ENCODE measurements at places on chromosomes 5 and 9.

- DNase-seq, result peak; percentile 8
Observed at GRCh38 chr5:136622747-136623146, 257.4 kb upstream of the TRPC7 start.

DNA sequence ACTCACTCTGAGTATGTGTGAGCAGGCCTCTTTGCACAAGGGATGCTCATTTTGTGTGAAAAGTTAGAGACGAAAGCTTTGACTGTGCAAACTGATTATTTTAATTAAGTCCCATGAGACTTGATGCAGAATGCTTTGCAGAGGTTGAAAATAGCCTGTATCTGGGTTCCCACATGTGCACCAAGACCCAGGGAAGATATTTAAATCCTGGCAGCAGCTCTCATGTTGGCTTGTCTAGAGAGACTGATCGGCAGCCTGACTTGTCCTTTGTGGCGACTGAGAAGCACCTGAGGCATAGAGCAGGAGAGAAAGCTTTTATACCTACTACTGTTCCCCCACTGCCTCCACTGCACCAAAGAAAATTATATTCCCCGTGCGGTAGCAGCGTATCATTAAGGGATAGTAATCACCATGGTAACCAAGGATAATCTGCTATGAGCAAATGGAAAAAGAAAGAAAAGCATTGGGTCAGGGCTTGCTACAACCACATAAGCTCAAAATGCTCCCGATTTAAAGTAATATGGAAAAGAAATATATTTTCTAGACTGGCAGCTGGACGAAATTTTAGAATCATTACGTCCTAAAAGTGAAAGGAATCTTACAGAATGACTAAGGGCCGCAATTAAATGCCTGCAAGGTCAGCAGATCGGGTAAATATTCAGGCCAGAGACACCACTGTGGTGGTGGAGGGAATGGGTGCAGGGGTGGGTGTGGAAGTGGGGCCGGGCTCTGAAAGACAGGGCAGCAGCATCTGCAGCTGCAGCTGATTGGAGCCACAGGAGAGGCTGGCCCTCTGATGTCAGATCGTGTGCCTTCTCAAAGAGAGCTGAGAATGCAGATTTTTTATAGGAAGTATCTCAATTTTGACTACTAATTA is 135.3 kb upstream of the EPB41L4A start:
- DNase-seq, result peak; percentile 41

- DNase-seq, result no peak
Observed at GRCh38 chr9:19975499-19975898, 186.7 kb upstream of the SLC24A2 start.

DNA sequence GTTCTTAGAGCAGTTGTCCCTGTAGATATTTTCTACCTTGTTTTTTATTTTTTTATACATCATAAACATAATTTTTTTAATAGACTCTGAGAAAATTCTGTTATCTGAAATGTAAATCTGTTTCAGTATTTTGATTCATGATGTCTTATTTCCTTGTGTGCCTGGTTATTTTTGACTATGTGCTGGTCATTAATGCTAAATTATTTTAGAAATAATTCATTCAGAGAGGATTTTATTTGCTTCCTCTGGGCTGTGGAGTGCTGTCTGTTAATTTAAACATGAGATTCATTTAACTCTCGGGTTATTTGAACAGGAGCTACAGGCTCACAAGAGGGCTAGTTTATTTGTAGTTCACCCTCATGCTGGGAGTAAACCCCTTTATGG is 124.3 kb upstream of the PITX1 start:
- no peak for DNase-seq

GRCh38 chr5:68007451-68007850 is 208.1 kb upstream of the PIK3R1 start:
- DNase-seq, result peak; percentile 22

DNA sequence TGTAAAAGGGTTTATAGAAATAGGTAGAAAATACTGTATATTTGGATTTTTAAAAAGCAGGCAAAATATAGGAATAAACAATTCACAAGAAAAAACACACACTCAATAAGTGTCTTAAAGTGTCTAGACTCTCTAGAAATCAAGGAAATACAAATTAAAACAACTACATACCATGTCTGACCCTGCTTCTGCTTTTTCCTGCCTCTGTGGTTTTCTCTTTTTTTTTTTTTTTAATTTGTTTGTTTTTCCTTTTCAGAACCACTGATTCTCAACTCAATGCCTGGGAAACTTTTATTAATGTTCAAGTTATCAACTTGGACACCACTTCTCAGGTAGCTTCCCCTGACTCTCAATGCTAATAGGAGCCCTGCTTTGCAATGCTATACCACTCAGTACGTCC is 25.5 kb upstream of the TAS2R1 start:
- DNase-seq, result no peak

DNA sequence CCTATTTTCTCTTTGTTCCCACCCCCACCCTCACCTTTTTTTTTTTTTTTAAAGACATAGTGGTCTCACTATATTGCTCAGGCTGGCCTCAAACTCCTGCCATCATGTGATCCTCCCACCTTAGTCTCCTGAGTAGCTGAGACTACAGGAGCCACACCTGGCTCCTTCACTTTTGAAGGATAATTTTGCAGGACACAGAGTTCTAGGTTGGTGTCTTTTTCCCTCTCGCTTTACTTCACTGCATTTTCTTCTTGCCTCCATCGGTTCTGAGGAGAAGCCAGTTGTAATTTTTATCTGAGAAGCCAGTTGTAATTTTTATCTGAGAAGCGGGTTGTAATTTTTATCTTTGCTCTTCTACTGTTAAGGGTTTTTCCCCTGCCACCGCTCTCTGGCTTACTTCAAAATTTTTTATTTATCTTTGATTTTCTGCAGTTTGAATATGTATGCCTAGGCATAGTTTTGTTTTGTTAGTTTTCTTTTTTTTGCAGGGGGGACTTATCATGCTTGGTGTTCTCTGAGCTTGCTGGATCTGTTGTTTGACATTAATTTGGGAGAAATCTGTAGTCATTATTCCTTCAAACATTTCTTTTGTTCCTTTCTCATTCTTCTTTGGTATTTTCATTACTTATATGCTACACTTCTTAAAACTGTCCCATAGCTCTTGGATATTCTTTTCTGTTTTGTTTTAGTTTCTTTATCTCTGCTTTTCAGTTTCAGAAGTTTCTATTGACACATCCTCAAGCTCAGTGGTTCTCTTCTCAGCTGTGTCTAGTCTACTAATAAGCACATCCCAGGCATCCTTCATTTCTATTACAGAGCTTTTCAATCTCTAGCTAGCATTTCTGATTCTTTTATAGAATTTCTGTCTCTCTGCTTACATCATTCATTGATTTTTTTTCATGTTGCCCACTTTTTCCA is 148.2 kb upstream of the CHD1 start:
- no peak for DNase-seq

GRCh38 chr9:8011974-8012373 is 212.4 kb upstream of the DMAC1 start:
- peak; percentile 72 for DNase-seq

GRCh38 chr5:6705959-6706358 is 7.3 kb upstream of the TENT4A start:
- DNase-seq, result no peak

DNA sequence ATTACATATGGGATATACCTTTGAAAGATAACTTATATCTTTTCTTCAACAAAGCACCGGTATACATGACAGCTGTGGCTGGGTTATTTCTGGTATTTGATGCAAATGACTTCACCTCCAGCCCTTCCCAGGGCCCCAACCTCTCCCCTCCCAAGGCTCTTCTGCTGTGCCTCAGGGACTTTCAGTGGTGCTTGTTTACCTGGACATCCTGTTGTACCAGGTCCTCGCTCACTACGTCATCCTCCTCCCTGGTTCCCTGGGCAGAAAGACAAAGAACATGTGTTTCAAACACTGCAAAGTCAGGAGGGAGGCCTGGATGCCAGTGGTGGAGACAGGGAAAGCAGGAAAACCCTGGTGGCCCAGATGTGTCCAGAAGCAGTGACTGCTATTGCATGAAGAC is 23.4 kb downstream of the ANXA6 start:
- no peak for DNase-seq

- DNase-seq, result no peak
Observed at GRCh38 chr9:31492229-31492628, 892.2 kb upstream of the ACO1 start.

DNA sequence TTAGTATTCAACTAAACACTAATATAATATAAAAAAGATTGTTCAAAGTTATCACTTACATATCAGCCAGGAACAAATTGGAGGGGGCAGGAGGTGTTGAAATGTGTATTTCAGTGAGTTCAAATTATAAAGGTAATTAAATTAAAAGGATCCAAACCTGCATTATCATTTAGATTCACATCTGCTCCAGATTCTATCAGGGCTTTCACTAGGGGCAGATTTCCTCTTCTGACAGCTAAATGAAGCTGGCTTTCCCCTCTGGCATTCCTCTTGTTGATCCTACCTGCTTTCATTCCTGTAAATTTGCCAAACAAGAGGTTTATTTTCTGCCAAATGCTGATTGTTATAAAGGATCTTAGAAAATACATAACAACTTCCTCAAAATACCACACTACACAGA is 86.3 kb upstream of the GCNT4 start:
- no peak for DNase-seq

- no peak for DNase-seq
Observed at GRCh38 chr5:102975457-102976182, 144.3 kb downstream of the GIN1 start.

- peak; percentile 17 for DNase-seq
Observed at GRCh38 chr5:54944364-54944763, 41.0 kb downstream of the ESM1 start.

DNA sequence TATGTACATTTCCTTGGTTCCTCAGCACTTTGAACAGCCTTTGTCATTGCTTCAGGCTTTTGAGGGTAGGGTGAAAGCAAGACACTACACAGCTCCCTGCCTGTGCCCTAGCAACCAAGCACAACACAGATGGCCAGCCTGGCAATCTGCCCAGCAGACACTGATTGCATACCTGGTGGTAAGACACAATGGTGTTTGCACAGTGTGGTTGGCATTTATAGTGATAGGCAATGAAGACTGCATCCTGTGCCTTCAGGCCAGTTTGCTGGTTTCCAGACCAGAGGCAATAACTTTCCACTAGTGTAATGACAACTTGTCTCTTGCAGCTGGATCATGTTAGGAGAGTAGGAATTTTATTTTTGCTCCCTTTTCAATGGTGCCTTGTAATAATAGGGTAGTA is 144.5 kb upstream of the TNC start:
- DNase-seq, result peak; percentile 100

DNA sequence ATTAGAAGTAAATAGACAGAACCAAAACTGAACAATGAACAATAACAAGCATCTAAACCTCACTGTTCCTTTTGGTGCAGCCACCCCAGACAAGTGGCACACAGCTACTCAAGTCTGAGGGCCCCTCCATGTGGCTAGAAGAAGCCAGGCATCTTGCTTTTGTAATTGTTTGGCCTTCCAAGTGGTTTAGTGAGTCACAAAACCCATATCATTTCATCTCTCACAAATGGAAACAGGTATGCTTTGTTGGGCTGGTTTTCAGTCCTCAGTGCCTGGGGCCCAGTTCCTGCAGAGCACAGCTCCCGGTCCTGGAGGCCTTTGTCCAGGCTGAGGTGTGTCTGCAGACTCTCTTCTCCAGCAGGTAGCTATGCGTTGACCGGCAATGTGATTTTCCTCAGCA is 16.7 kb downstream of the PRLR start:
- no peak for DNase-seq

- DNase-seq, result no peak
Observed at GRCh38 chr9:91159664-91160121, 202.0 kb downstream of the AUH start.

DNA sequence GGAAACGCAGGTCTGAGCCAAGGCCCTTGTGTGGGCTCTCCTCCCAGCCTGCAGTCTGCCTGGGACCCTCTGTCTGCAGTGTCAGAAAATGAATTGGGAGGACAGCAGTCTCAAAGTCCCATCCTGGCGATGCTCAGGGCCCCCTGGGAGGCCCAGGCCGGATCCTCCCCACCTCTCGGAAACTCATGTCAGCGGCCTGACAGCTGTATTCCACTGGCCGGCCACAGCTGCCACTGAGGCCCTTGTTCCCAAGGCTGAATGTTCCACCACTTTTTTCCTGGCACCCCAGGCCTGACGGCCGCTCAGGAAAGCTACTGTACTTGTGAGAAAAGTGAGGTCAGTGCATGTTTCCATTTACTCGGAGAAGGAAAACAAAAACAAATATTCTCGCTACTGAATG is 180.0 kb downstream of the FGF18 start:
- DNase-seq, result no peak

GRCh38 chr9:77947651-77948050 is 84.0 kb downstream of the GNAQ start:
- peak; percentile 57 for DNase-seq

GRCh38 chr9:132069046-132069898 is 10.4 kb downstream of the MED27 start:
- DNase-seq, result peak; percentile 45

DNA sequence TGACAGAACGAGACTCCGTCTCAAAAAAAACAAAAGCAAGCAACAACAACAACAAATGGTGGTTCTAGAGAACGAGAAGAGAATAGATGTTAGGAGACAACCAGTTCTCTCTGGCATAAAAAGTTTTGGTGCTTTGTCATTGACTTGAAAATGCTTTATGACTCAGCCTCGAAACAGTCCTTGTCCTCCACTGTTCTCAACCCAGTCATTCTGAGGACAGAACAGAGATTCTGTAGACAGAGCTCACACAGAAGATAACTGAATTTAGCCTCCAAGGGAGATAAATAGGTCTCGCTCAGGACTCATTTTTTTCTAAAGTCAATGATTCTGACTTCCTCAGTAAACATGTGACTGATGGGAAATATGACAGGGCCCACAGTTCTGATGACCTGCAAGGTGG is 76.0 kb upstream of the FSTL4 start:
- no peak for DNase-seq

GRCh38 chr9:114372921-114373448 is 14.8 kb downstream of the AKNA start:
- no peak for DNase-seq

GRCh38 chr5:129441096-129441495 is 19.0 kb upstream of the ADAMTS19 start:
- DNase-seq, result no peak

DNA sequence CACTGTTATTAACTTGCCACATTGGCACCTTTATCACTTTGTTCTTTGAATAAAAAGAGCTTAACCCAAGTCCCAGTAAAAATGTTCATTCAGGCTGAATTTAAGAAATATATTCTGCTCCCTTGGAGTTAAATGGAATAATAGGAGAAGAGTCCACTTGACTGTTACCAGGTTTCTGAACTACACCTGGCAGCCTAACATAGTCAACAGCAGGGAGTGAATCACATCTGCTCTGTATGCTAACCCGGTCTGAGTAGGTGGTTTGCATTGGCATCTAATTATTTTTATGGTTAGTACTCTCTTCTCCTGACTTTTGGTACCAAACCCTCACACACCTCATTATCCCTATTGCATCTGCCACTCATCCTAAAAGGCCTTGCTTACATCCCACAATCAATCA is 86.7 kb downstream of the STK32A start:
- DNase-seq, result peak; percentile 79
